HuH-7.5 (cell line): ENCODE measurements at places on chromosomes 6 and 20.
A peak's percentile ranks its signal among the peaks of the same experiment; 100 is the strongest.

- no peak for DNase-seq
Observed at GRCh38 chr6:84618836-84619235, 145.6 kb downstream of the TBX18 start.

DNA sequence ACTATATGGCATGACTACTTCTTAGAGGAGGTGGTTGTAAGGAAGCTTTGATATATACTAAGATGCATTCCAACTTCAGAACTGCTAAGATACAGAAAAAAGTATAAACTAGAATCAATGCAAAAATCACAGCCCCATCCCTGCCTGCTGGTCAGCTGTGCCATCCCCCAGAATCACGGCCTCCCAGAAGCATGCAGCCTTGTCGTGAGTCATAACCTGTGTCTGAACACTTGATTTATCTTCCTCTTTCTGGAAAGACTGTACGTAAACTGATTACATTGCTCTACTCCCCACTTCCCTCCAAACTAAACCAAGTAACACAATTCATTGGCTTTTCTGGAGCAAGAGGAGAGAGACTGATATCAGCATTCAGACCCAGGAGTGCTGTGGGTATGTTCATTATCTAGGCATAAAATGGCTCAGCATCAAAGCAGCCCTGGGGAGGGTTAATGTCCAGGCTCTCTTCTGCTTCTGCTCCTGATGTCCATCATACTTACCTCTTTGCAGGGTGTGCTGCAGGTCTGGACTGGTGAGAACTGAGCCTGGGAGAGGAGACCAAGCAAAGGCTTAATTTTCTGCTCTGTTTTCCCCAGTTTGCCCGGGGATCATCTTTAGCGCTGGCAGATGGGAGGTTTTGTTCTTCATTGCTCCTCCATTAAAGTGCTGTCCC lies 18.4 kb downstream of the SCP2D1 start:
- DNase-seq, result no peak

- DNase-seq, result no peak
Observed at GRCh38 chr6:161830866-161831616, 557.2 kb upstream of the AGPAT4 start.

DNA sequence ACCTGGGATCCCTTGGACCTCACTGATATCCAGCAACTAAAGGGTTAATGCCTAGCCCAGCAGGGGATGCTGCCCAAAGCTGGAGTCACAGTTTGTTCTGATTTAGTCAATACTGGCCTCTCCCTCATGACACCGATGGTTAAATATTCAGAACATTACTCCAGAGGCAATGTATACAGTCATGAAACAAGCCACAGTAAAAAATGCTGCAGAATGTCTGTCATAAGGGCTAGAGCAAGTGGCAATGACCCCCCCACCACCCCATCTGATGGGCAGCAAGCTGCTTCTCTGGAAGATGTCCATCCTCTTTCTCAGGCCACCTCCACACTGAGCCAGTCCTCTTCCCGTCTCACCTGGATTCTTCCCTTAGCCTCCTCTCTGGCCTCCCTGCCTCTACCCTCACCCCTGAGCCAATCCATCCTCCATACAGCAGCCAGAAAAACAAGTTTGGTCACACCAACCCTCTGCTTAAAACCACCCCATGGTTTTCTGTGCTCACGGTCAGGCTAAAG lies 99.0 kb upstream of the KCNG1 start:
- no peak for DNase-seq

DNA sequence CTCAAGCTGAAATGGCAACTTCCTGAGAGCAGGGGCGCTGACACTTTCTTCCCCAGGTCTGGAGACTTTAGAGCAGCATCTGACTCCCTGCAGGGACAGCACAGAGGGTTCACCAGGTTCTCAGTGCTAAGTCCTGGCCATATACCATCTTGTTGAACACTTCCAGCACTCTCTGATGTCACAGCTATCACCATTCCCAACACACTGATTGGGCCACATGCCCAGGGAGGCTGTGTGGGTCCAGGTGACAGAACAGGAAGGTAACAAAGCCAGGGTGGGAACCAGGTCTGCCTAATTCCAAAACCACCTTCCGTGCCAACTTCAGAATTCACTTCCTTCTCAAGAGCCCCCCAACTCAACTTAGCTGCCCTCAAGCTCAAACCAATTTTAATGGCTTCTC lies 4.3 kb downstream of the APCDD1L start:
- no peak for DNase-seq

- no peak for DNase-seq
Observed at GRCh38 chr20:43983904-43984361, 69.3 kb downstream of the TOX2 start.

DNA sequence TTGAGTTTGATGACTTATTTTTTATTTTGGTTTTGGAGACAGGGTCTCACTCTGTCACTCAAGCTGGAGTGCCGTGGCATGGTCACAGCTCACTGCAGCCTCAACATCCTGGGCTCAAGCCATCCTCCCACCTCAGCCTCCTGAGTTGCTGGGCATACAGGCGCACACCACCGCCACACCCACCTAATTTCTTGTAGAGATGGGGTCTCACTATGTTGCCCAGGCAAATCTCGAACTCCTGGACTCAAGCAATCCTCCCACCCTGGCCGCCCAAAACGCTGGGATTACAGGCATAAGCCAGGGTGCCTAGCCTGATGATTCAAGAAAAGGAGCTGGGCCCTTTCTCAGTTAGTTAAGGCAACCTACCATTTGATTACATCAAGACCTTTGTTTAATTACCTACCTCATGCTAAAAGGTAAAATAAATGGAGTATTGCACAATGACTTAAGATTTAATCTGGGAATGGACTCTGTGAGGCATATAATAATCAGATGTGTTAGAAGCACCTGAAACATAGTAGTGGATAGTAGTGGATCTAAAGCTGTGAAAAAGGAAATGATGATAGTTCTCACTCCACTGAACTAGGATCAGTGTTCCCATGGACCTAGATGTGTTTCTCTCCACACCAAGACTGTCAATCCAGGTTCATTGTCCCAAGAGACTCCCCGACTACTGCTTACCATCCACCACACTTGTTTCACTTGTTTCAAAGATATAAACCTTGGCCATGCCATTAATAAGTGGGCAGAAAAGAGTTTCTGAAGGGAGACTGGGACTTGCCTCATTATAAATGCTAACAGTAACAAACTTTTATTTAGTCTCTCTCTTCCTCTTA lies 2.1 kb downstream of the TNFRSF21 start:
- no peak for DNase-seq

- DNase-seq, result no peak
Observed at GRCh38 chr20:52975029-52975732, 3.0 kb downstream of the TSHZ2 start.

- DNase-seq, result no peak
Observed at GRCh38 chr6:33217246-33217645, 8.9 kb downstream of the RING1 start.

DNA sequence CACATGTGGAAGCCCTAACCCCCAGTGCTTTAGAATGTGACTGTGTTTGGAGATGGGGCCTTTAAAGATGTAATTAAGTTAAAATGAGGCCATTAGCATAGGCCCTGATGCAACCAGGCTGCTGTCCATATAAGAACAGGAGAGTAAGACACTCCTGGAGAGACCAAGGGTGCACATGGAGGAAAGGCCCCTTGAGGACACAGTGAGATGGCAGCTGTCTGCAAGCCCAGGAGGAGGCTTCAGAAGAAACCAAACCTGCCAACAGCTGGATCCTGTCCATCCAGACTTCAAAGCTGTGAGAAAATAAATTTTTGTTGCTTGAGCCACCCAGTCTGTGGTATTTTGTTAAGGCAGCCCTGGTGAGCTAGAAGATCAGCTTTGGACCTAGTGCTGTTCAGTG lies 16.8 kb upstream of the SNRPB2 start:
- DNase-seq, result no peak

- DNase-seq, result no peak
Observed at GRCh38 chr6:78948785-78949184, 81.4 kb downstream of the IRAK1BP1 start.

- no peak for DNase-seq
Observed at GRCh38 chr6:21949211-21949801, 347.5 kb downstream of the PRL start.

GRCh38 chr6:169803271-169803811 lies 51.9 kb downstream of the ERMARD start:
- no peak for DNase-seq

GRCh38 chr6:140623498-140623897 lies 1249.0 kb upstream of the CITED2 start:
- DNase-seq, result no peak

GRCh38 chr20:5557123-5557522 lies 193.1 kb upstream of the SHLD1 start:
- DNase-seq, result peak; percentile 45

DNA sequence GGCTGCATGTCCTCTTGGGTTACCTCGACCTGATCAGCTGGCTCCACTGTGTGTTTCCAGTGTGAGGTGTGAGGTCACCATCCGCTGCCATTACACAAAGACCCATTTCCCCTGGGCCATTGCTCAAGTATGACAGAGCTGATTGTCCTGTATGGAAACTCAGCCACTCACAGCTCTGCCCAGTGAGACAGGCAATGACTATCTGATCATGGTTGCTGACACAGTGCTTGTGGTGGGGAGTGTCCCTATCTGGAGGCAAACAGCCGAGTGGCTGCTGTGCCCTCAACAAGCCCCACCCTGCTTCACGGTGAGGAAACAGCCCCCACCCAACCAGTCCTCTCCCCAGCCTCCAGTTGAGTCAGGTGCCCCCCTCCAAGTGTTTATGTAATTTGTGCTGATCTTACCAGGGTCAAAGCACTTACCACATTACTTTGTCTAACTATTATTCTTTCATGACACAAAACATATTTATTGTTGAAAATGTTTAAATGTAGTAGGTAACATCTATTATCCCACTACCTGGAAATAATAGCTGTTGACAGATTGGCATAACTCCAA lies 11.7 kb upstream of the MAPK13 start:
- no peak for DNase-seq

GRCh38 chr6:145809785-145810184 lies 4.8 kb downstream of the FBXO30 start:
- no peak for DNase-seq

DNA sequence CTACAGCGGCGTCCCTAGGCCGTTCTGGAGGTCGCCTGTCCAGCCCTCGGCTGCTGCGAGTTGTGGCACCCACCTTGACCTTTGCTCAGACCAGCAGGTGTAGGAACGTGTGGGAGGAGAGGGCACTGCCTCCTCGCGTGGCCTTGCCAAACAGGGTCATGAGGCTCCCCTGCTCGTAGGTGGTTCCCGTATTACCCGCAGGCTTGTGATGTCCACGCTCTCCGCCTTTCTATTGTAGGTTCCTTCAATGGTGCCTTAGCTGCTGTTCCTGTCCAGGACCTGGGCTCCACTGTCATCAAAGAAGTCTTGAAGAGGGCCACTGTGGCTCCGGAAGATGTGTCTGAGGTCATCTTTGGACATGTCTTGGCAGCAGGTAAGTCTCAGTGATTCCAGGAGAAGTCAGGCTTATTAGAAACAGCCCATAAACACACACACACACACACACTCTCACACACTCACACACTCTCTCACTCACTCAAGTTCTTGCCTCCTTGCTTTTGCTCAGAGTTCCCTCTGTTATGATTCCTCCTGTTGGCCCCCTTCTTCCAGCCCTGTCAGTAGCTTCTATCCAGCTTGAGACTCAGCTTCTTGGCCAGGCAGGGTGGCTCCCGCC lies 942 bp downstream of the ACAT2 start:
- DNase-seq, result peak; percentile 36

DNA sequence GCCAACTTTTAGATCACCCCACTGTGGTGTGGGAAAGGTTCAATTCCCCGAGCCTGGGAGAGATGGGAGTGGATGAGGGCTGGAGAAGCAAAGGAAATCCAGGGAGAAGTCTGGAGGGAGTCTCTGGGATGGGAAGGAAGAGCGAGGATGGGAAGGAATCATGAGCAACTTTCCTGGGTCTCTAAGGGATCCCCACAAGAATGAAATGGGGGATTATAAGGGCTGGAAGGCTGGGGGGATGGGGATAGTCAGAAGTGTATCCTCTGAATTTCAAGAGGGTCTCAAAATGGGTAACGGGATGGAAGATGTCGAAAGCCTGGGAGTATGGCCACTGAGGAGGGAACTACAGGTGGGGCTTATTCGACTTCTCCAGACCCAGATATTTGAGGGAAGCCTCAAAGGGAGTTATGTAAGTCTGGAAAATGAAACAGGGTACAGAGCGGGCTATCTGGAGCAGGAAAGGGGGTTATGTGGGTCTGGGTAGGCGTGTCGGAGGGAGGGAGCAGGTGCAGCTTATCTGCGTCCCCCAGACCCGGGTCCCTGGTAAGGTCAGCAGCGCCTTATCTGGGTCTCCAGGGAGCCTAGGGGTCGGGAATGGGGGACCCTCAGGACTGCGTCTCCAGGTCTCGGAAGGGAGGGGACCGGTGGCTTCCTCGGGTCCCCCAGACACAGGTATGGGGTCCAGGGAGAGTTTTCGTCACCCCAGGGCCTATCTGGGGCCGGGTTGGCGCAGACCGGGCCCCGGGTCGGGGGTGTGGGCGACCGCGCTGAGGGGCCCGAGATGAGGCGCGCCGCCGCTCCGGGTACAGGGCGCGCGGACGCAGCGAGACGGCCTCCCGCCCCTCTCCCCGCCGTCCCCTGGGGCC lies 550 bp downstream of the PLAGL2 start:
- DNase-seq, result no peak

DNA sequence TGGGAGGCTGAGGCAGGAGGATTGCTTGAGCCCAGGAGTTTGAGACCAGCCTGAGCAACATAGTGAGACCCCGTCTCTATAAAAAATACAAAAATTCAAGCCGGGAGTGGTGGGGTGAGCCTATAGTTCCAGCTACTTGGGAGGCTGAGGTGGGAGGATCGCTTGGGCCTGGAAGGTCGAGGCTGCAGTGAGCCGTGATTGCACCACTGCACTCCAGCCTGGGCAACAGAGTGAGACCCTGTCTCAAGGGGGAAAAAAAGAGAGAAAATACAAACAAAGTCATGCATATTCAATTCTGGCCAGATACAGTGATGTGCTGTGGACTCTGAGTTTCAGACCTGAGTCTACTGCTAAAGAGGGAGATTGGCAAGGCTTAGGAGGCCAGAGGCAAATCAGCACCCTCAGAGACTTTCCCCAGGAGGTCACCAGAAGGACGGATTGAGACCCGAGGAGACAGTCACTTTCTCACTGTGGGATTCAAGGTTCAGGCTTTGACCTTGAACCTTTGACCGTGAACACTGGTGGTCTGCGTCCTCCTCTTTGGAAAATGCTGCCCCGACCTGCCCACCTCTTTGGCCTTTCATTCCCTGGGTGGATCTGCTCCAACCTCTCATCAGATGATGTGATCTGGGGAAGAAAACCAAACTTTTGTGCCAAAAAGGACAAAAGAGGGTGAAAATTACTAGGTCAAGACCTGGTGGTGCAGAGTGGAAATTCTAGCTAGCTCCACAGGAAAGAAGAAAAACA lies 31.2 kb downstream of the TGM2 start:
- no peak for DNase-seq

DNA sequence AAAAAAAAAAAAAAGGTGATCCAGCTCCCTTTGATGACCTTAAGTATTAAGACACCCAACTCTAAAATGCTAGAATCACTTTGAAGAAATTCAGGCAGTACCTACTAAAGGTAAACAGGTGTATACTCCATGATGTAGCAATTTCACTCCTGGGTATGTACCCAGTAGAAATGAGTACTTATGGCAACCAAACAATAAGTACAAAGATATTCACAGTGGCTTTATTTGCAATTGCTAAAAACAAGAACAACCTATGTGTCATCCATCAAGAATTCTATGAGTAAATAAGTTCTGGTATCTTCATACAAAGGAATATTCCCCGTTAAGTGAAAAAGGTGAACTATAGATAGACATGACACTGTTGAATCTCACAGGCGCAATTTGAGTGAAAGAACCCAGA lies 29.4 kb downstream of the MDGA1 start:
- DNase-seq, result no peak

- DNase-seq, result no peak
Observed at GRCh38 chr6:143199291-143199690, 138.6 kb downstream of the AIG1 start.
